Right hindlimb (tissue), 1 donor: ENCODE measurements at places on chromosomes 5 and 9.
A peak's percentile ranks its signal among the peaks of the same experiment; 100 is the strongest.

GRCh38 chr5:87831499-87831898 lies 418.8 kb upstream of the CCNH start:
- DNase-seq: no peak

DNA sequence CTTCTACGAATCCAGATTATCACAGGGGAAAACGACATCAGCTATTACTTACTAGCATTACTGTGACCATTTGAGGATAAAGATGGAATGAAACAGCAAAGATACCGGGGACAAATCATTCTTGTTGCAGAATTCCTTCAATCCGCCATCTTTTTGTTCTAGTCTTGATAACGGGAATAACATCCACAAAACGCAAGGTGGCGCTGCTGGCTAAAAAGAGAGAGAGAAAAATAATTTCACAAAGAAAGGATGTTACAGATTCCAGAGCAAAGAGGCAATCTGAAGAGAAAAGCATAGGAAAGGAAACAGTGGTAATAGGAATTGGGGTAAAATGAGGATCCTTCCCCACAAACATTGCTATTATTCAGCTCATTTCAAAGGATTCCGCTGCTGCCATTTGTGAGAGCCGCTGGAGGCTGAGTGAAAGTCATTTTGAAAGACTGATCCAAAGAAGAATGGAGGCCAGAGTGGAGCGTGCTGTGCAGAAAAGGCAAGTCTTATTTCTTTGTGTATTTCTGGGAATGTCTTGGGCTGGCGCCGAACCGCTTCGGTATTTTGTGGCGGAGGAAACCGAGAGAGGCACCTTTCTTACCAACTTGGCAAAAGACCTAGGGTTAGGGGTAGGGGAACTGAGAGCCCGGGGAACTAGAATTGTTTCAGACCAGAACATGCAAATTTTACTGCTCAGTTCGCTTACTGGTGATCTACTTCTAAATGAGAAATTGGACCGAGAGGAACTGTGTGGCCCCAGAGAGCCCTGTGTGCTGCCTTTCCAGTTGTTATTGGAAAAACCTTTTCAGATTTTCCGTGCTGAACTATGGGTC lies at the start of gene PCDHB7:
Gene PCDHB7 (plus strand): TSS at position 264 of the 824 bp plus-strand sequence. CDS start 192 bp downstream, at position 456.
- no peak for DNase-seq

GRCh38 chr5:10709409-10709808 lies 51.6 kb downstream of the DAP start:
- DNase-seq: no peak

DNA sequence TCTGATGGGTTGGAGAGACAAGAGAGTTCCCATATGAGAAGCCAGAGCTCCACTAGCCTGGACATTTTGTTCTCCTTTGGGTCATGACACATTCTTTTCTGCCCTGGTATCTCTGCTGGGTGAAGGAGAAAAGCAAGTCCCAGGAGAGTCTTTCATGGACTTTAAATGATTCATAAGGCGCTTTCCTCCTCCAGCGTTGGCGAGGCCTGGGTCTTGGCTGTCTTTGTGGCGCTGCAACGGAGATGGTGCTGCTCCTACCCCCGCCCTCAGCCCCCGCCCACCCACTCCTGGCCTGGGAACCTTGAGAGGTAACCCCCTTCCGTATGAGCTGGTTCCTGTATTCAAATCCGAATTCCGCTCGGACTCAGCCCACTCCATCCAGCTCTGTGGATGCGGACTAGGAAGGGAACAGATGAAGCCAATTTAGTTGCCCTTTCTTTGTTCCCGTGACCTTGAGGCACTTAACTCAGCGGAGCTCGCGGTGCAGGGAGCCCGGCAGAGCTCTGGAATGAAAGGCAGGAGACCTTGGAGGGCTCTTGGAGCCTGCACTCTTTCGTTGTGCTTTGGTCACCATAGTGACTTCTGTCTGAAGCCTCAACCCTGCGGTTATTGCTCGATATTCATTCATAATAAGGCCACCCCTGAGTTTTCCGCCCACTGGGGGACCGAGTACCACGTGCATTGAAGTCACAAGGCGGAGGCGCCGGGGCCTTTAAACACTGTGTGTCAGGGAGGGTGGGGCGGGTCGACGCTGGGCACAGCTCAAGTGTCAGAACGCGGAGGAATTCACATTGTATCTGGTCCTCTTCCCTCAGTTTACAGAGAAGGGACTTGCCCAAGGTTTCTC lies 14.0 kb upstream of the PWWP2A start:
- peak; percentile 55 for DNase-seq

DNA sequence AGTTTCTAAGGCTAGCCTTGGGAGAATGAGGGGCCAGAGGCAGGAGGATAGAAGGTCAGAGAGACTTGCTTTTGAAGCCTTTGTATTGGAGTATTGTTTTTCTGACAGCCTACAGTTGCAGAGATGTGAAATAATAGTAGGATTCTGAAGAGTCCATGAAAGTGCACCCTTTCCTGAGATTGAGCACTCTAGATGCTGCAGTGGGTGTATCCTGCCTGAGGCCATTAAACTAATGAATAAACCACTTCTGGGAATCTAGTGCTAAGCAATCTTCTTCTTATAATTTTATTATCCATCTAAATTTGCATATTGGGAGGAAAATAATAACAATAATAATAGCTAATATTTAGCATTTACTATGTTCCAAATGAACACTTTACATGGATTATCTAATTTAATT lies 19.3 kb upstream of the NNT start:
- DNase-seq: no peak

DNA sequence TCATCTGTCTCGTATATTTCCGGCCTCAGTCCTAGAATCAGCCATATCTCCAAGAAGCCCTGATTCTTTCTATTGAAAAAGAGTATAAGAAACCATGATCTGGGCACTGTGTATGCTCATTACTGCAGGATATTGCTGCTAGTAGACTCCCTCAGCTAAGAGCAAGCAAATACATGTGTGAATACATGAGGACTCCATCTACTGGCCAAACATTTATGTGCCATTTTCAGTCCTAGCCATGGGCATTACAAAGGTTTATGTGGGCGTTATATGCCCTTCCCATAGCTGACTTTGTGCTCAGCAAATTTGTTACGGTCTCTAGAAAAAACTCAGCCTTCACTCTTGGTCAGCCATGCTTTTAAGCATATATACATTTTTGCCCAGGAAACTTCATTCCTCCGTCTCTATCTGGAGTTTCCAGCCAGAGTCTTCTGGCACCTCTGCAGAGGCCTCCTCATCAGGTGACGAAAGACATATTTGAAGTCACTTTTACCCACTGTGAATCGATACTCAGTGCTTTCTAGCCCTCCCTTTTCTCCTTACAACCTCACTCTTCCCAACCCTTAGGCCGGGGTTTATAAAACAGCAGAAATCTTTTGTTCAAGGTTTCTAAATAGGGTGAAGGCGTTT lies 1495.6 kb upstream of the CDH6 start:
- no peak for DNase-seq

GRCh38 chr9:20620650-20621470 lies 1.4 kb downstream of the MLLT3 start:
- peak; percentile 57 for DNase-seq

GRCh38 chr5:141399555-141400258 lies 2.0 kb downstream of the PCDHGB5 start:
- DNase-seq: no peak

- DNase-seq: no peak
Measured at GRCh38 chr5:75465480-75465879, 45.9 kb downstream of the CERT1 start.

DNA sequence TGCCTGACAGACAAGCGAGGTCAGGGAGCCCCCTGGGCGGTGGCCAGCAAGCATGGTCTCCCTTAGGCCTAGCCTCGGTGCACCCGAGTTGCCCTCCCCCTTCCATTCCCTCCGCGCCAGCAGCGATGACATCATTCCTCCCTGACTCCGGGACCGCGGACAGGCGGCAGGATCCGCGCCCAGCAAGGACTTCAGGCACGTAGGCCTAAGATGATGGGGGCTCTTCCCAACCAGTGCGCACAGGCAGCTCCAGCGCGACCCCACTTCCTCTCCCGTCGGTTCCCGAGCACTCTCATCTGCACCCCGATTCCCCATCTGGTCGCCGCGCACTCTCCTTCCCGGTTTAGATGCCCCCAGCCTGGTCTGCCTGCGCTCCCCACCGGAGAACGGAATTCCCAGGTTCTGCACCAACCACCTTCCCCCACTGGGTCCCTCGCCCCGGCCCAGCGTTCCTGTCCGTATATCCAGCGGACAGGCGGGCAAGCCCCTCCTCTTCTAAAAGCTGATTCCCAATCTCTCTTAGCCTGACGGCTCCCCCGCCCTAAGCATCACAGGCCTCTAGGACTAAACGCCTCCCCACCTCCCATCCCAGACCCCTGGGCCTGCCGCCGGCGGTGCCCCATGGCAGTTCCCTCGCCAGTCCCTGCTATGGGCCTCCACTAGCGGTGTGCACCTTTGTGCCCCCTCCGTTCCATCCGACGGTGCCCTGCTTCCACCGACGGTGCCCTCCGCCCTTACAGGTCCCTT lies 931 bp downstream of the FAM219A start:
- peak; percentile 64 for DNase-seq

GRCh38 chr9:101268426-101268825 lies 116.4 kb downstream of the BAAT start:
- no peak for DNase-seq

GRCh38 chr5:114055318-114056184 lies 306.3 kb upstream of the KCNN2 start:
- peak; percentile 89 for DNase-seq

- DNase-seq: peak; percentile 59
Measured at GRCh38 chr5:67306965-67307607, 110.5 kb upstream of the CD180 start.

GRCh38 chr5:160475864-160476438 lies 54.3 kb downstream of the PTTG1 start:
- no peak for DNase-seq

GRCh38 chr9:106305428-106306133 lies 557.4 kb upstream of the ZNF462 start:
- peak; percentile 43 for DNase-seq

GRCh38 chr9:24464319-24464951 lies 81.3 kb downstream of the IZUMO3 start:
- no peak for DNase-seq

GRCh38 chr5:74272024-74272775 lies 368.3 kb downstream of the ENC1 start:
- DNase-seq: no peak

GRCh38 chr5:4984461-4984860 lies 155.7 kb upstream of the ADAMTS16 start:
- DNase-seq: no peak

- no peak for DNase-seq
Measured at GRCh38 chr5:126443374-126443851, 20.2 kb downstream of the GRAMD2B start.

- no peak for DNase-seq
Measured at GRCh38 chr5:148913493-148913892, 87.1 kb downstream of the ADRB2 start.

GRCh38 chr5:111507276-111507675 lies 5.1 kb downstream of the STARD4 start:
- DNase-seq: no peak

- DNase-seq: no peak
Measured at GRCh38 chr9:34205102-34205501, 26.3 kb downstream of the UBAP1 start.

- DNase-seq: no peak
Measured at GRCh38 chr5:111252799-111253545, 28.8 kb downstream of the CAMK4 start.

- DNase-seq: no peak
Measured at GRCh38 chr5:173662581-173663351, 46.3 kb upstream of the BOD1 start.

DNA sequence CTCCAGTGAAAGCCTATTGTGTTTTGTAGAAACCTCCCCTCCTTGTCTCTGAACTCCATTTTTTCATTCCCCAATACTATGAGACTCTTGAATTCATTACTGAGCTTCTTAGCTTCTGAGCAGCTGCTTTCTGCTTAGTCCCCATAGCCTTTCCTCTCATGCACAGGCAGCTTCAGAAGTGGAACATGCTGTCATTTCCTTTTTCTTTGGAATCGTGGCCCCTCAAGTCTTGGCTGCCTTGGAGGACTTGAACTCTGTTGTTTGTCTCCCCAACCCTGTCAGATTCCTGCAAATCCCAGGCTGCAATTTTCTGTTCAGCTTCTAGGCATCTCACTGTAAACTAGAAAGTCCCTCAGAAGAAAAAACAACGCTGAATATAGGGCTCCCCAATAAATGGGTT lies 268.5 kb downstream of the ARRDC3 start:
- peak; percentile 77 for DNase-seq

DNA sequence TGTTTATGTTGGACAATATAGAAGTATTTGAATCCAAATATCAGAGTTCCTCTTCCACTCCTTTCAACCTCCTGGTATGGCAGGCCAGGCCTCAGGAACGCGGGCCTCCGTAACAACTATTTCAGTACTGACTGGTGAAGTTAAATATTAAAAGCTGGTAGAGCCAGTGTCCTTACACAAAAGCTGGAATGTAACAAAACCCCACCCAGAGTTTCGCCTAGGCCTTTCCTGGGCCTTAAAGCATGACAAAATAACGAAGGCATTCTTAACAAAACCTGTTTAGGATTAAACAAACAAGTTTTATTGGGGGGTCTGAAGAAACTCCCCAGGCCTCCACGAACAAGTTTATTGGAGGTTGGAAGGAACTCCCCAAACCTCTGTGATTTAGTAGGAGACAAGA lies 61.6 kb upstream of the GNE start:
- DNase-seq: no peak

GRCh38 chr5:132487841-132488555 lies 2.6 kb downstream of the IRF1 start:
- DNase-seq: no peak

- DNase-seq: no peak
Measured at GRCh38 chr9:30075451-30076199, 2308.8 kb upstream of the ACO1 start.

- peak; percentile 68 for DNase-seq
Measured at GRCh38 chr5:33309068-33309467, 131.7 kb upstream of the TARS1 start.

- DNase-seq: peak; percentile 41
Measured at GRCh38 chr5:115686738-115687074, 60.9 kb upstream of the TMED7 start.

GRCh38 chr5:137619191-137619870 lies 116.6 kb downstream of the KLHL3 start:
- peak; percentile 51 for DNase-seq

DNA sequence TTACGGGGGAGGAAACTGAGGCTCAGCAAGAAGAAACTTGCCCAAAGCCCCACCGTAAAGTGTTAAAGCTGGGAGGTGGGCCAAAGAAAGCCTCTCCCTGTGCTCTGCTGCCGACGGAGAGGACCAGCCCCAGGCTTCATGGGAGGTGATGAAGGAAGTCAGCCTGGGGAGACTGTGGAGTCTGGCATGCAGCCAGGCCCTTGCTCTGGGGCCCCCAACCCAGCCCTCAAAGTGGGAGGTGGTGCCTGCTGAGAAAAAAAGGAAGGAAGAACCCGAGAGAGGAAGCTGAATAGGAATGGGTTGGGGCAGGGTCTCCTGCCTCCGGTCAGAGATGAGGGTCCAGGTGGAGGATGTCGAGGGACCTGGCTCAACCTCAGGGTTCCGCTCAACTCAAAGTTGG lies 3.8 kb downstream of the RNF44 start:
- peak; percentile 63 for DNase-seq

GRCh38 chr9:75903785-75904360 lies 13.4 kb downstream of the PCSK5 start:
- no peak for DNase-seq

GRCh38 chr5:96896806-96897205 lies 20.5 kb downstream of the ERAP2 start:
- no peak for DNase-seq

- DNase-seq: no peak
Measured at GRCh38 chr5:150107909-150108447, 21.6 kb upstream of the CSF1R start.
